Spinal cord (tissue), 10 donors: ENCODE measurements at places on chromosomes 3 and 15. TPM values are rescaled to one million over a fixed set of nuclear protein-coding genes. Genes with fewer than 3 reads are reported as not detected.

CHRM5 gene
- 3.9 TPM for total RNA-seq

GABRG3 gene
- total RNA-seq, result 23.7 TPM

KPNA1 gene
- 35.5 TPM for total RNA-seq

HRG gene
- not detected for total RNA-seq

GRIP2 gene
- 8.4 TPM for total RNA-seq

PARP15 gene
- total RNA-seq, result 0.79 TPM

PTPRG gene
- total RNA-seq, result 106 TPM

CCDC54 gene
- total RNA-seq, result 0.30 TPM

TMEM40 gene
- 0.50 TPM for total RNA-seq

IL20RB gene
- total RNA-seq, result 0.83 TPM

TRIM69 gene
- total RNA-seq, result 28.9 TPM

FSTL1 gene
- 446 TPM for total RNA-seq

RGMA gene
- 20.7 TPM for total RNA-seq

ZBTB38 gene
- 118 TPM for total RNA-seq

DAPK2 gene
- total RNA-seq, result 6.6 TPM

TM4SF4 gene
- not detected for total RNA-seq

OCA2 gene
- total RNA-seq, result 3.4 TPM

CSK gene
- 20.1 TPM for total RNA-seq

PLA1A gene
- total RNA-seq, result 1.9 TPM

DPPA2 gene
- not detected for total RNA-seq

TTBK2 gene
- total RNA-seq, result 64.4 TPM

SRGAP3 gene
- 46.1 TPM for total RNA-seq

MEX3B gene
- 9.8 TPM for total RNA-seq

SCAMP2 gene
- 16.0 TPM for total RNA-seq

ZDHHC19 gene
- total RNA-seq, result 0.30 TPM

PP2D1 gene
- total RNA-seq, result not detected

CPEB1 gene
- total RNA-seq, result 5.1 TPM

CGGBP1 gene
- 94.7 TPM for total RNA-seq

LINGO1 gene
- total RNA-seq, result 13.7 TPM

DYNLT2B gene
- total RNA-seq, result 35.2 TPM

ATP10A gene
- 4.2 TPM for total RNA-seq

A4GNT gene
- not detected for total RNA-seq

EIF1B gene
- 36.6 TPM for total RNA-seq

MB21D2 gene
- 9.5 TPM for total RNA-seq

IMPG2 gene
- total RNA-seq, result 1.5 TPM

P2RY12 gene
- 167 TPM for total RNA-seq

POPDC2 gene
- 0.89 TPM for total RNA-seq
